ENCODE measurements at places on chromosomes 5 and 9.

DNA sequence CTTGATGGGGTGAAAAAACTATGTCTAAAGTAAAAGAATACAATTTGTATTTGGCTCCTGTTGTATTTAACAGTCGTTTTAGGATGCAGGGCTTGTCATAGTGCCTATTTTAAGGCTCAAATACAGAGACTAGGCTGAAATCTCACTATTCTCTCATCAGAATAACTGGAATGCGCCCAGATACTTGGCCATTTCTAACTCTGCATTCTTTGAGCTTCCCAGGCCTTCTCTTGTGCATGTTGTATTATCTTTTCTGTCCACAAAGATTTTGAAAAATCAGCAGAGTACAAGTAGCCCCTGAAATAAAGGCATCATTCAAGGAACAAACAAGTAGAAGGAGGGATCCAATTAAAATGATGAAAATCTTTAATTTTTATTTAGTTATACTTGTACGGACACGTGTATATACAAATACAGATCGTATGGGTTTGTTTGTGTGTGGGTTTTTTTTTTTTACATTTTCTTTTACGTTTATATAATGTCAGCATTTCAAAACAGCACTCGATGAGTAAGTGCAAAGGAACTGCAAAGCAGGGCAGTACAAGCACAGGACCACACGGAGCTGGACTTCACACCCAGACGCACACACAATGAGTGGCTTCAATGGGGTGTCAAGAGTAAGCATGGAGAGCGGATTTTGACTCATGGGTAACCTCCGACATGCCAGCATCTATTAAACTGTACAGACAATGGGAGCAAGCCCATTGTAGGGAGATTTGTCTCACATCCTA is 294.0 kb downstream of the EFNA5 start:
- no peak for DNase-seq

- DNase-seq = no peak
These were observed 161.3 kb downstream of the LPAR1 start for GRCh38 chr9:110876929-110877328.

- DNase-seq = no peak
These were observed 65.0 kb downstream of the RMI1 start for GRCh38 chr9:84045481-84046097.

- DNase-seq = no peak
These were observed 25.0 kb upstream of the TDRD7 start for GRCh38 chr9:97386733-97387503.

GRCh38 chr9:77933019-77933418 is 98.6 kb downstream of the GNAQ start:
- DNase-seq = no peak

DNA sequence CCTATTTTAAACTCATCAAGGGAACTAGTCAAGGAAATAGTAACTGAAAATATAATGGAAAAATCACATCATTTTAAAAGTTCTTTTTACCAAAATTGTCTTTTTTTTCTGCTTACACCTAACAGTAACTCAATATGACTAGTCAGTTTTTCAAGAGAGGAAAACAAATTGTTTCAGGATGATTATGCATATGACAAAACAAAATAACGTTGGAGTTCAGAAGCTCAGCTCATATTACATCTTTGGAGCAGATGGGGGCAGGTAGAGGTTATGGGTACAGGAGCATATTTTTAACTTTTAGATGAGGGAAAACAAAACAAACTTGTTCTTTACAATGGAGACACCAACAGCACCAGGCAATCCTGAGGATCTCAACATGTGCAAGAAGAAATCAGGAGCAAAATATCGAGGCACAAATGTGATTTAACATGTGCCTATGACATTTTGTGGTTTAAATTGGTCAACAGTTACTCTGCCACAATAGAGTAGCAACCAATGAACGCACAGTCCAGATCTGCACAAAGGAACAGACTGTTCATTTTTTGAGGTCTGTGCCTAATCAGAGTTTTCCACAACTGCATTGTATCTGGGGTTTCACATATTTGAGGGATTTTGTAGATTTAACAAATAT is 659.0 kb downstream of the ANXA1 start:
- no peak for DNase-seq

DNA sequence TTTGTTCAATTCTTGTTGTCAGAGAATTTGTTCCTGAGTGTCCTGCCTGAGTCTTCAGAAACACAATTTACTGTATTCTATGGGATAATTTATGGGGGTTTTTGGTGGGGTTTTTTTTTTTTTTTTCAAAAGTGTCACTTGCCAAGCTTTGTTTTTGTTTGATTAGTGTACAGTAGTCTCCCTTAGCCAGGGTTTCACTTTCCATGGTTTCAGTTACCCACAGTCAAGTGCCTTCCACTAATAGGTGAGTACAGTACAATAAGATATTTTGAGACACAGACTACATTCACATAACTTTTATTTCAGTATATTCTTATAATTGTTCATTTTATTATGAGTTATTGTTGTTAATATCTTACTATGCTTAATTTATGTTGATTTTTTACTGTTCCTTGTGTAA is 25.0 kb upstream of the AUH start:
- no peak for DNase-seq

DNA sequence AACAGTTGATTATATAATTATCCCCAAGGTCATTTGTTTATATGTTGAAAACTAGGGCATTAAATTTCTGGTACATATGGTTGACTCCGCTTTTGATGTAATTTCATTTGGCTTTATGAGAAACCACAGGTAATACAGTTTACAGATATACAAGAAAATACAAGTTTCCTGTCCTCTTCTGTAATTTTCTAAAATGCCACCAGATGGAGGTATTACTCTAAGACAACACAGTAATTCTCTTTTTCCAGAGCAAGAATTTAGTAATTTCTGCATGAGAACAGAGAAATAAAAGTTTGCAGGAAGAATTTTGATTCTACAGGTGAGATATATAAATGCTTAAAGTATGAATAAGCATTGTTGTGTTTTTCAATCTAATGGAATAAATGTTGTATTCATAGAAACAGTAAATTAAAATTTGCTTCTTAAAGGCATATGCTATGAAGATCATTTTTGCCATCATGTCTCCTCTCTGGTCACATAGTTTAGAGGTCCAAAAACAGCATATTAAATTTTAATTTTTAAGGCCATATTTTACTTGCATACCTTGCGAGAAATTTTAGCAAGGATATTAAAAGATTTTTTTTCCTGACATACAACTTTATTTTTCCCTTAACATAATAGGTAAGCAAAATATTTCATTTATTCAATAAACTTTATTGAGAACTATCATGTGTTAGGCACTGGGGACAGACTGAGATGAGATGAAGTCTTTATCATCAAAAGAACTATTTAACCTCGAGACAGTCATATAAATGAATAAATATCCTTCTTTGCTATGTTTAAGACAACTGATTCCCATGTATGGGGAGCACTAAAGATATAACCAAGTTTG is 22.7 kb downstream of the CHD1 start:
- DNase-seq = no peak

- DNase-seq = no peak
These were observed 15.9 kb upstream of the DUSP1 start for GRCh38 chr5:172786736-172787462.
